Body of pancreas (tissue), 4 donors: ENCODE measurements at places on chromosomes 6 and 20. TPM values are rescaled to one million over a fixed set of nuclear protein-coding genes. Genes with fewer than 3 reads are reported as not detected.
A peak's percentile ranks its signal among the peaks of the same experiment; 100 is the strongest.

GRCh38 chr6:143536866-143537691 is 25.6 kb upstream of the FUCA2 start:
- peaks cover 5% of the 10 kb centered on the region for H3K4me1 ChIP-seq
- H3K27ac ChIP-seq = peak overlapping the region; percentile 14
- peak overlapping the region; percentile 35 for H3K4me3 ChIP-seq
- H3K27me3 ChIP-seq = no peaks in the 10 kb centered on the region

DNA sequence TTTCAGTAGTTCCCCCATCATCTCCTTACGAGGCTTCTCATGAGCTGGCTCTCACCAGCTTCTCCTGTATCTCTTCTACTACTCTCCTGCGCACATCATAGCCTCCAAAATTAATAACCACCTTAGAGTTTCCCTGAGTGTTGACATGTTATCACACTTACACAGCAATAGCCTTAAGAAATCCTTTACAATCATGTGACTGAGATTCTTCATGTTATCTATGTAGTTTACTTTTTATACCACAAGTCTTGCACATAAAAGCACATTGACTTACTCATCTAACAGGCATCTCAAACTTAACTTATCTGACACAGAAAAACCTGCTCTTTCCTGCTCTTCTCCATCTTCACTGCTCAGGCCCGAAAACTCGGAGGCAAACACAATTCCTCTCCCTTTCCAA is 103.7 kb upstream of the TAB2 start:
- H3K27ac ChIP-seq = no peak overlapping the region
- H3K27me3 ChIP-seq = no peaks in the 10 kb centered on the region
- H3K4me3 ChIP-seq = no peak overlapping the region
- DNase-seq = no peak

DNA sequence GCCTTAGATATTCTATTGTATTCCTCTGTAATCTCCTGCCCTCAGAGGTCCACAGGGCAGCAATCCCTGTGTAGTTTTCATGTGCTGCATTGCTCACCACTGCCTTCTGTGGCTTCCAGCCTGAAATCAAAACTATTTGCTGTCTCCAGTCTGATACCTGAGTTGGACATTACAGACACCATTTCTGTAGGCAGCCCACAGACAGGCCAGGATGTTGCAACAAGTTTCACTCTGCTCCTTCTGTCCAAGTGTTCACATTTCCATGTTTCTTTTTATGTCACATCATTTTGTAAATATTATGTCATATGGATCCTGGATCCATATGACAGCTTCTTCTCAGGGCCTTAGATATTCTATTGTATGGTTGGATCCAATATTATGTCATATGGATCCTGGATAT is 21.7 kb downstream of the ECI2 start:
- H3K27me3 ChIP-seq = no peaks in the 10 kb centered on the region
- no peaks in the 10 kb centered on the region for H3K36me3 ChIP-seq
- H3K27ac ChIP-seq = no peak overlapping the region
- no peak overlapping the region for H3K4me3 ChIP-seq
- peaks cover 13% of the 10 kb centered on the region for H3K4me1 ChIP-seq

Gene BCL2L1
- total RNA-seq = 96.2 TPM
